ENCODE measurements at places on chromosomes 2 and 18. TPM values are rescaled to one million over a fixed set of nuclear protein-coding genes. Genes with fewer than 3 reads are reported as not detected.

Gene IL1F10
- not detected for total RNA-seq

Gene NR4A2
- 0.26 TPM for total RNA-seq

Gene UGT1A3
- total RNA-seq, result not detected

Gene DLX1
- not detected for total RNA-seq

Gene SPR
- 12.2 TPM for total RNA-seq

Gene DSC2
- 49.0 TPM for total RNA-seq

Gene ANKRD30BL
- total RNA-seq, result not detected

Gene OTOS
- total RNA-seq, result not detected

Gene MRO
- not detected for total RNA-seq

Gene HNRNPLL
- 29.7 TPM for total RNA-seq

Gene LYG2
- total RNA-seq, result not detected

Gene TRPM8
- not detected for total RNA-seq

Gene ANXA4
- 26.4 TPM for total RNA-seq

Gene MEP1B
- total RNA-seq, result not detected

Gene FAM136A
- 23.4 TPM for total RNA-seq

Gene NOL4
- not detected for total RNA-seq

Gene C18orf54
- total RNA-seq, result 1.1 TPM

Gene CAVIN2
- total RNA-seq, result 2.8 TPM

Gene PROKR1
- not detected for total RNA-seq

Gene FARSB
- total RNA-seq, result 13.6 TPM

Data from bronchial epithelial cell (primary cell).